GM19239 (cell line): ENCODE measurements at places on chromosomes 11 and 22.

DNA sequence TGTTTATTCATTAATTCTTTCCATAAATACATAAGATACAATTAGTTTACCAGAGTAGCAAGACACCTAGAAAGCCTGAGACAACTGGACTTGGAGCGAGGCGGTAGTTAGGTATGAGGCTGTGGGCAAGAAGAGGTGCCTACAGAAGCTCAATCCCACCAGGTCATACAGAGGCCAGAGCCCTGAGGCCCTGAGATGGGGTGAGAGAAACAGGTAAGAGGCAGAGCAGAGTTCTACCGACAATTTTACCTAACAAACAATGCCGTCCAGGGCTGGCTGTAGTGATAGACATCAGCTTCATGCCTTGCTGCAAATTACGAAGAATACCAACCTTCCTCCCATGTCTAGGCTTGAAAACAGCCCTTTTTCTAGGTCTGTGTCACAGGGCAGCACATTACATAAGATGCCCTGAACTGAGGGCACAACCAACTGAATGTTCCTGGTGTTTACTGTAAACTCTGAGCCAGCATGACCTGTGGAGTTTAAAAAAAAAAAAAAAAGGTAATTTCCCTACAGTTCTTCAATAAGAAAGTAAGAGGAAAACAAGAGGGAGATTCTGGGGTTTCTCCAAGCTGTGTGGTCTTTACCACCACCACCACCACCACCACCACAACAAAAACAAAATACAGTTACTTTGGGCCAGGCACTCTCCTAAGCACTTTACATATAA is 105.8 kb downstream of the GAB2 start:
- DNase-seq = no peak

- no peak for DNase-seq
Measured at GRCh38 chr11:106794058-106794457, 224.2 kb downstream of the GUCY1A2 start.

DNA sequence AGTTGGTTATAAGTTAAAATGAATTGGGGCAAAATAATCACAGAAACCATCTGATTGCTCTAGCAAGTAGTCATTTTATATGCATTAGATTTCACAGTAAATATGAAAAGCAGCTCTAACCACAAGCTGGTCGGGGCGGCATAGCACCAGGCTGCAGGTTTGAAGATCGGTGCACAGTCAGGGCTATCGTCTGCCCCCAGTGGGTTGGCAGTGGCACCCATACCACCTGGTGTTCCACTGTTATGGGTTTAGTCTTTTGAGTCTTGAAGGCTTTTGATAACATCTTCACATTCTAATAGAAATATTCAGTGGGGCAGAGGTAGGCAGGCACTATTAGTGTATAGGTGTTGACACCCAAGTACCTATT is 62.1 kb downstream of the GRK3 start:
- DNase-seq = no peak

DNA sequence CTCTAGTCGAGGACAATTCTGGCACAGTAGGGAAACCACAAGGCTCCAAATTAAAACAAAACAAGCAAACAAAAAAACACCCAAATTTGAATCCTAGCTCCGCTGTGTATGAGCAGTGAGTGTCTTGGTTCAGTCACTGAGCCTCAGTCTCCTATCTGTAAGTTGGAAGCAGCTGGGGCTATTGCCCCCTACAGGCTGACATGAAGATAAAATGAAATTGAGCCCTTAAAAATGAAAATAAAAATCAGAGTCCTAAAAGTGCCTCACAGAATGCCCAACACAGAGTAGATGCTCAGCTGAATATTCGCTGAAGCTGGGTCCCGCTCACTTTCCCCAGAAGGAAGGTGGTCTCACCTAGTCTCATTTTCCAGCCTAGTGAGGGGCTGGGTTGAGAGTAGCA is 65.2 kb downstream of the PDE2A start:
- DNase-seq = no peak
